IPS DF 6.9 (cell line): ENCODE measurements at places on chromosomes 7 and 10.

DNA sequence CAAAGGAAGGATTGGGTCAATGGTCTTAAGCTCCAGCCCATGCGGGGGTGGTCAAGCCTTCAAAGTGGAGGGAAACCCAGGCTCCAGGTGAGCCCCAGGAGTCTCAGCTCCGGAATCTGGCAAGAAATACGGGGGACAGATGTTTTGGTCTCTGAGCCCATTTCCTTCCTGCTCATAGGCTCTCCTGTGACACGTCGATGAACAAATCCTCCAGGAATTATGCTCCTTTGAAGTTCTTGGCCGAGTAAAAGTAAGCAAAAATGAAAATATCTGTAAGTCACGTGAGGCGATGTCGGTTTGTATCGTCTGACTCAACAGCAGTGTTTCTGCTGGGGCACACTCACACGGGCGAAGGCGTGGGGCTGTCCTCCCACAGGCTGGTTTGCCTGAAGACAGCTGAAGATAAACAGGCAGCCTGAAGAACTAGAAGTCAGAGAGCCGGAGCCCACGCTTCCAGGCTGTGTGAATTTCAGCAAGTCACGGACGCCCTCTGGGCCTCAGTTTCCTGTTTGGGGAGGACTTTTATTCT lies 52.6 kb upstream of the SMNDC1 start:
- no peak for DNase-seq

DNA sequence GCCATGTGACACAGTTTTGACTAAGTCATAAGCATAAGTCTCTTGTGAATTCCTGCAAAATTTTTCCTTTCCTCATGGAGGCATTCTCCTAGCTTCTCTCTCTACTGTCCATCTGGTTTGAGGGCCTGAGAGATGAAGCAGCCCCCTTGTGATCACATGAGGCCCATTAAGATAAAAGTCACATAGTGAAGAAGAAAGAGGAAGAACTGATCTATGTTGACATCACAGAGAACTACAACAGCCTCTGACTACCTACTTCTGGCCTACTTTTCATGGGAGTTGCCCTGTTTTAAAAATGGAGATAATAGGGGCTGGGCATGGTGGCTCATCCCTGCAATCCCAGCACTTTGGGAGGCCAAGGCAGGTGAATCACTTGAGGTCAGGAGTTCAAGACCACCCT lies 50.4 kb downstream of the TFEC start:
- no peak for DNase-seq

DNA sequence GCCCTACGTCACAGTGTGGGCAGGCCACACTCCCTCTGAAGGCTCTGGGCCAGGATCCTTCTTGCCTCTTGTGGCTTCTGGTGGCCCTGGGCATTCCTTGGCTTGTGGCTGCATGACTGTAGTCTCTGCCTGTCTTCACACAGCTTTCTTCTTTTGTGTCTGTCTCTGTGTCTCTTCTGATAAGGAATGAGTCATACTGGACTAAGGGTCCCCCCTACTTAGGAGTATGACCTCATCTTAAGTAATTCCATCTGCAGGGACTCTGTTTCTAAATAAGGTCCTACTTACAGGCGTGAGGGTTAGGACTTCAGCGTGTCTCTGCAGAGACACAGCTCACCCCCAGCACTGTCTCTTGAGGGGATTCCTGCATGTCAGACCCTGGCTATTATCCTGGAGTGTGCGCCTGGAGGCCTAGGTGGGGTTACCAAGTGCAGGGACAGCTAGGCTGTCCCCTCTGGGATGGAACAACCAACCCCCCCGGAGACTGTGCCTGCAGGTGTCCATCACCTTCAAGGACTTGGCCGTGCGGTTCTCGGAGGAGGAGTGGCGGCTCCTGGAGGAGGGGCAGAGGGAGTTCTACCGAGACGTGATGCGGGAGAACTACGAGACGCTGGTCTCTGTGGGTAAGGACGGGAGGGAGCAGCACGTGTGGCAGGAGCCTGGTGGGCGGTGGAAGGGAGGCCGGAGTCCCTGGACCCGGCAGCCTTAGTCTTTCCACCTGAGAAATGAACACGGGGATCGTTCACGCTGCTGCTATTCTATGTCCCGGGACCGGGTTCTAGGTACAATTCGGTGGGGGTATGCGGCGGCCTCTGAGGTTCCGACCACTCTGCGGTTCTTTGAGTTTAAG lies 54.1 kb downstream of the ZNF467 start:
- no peak for DNase-seq

DNA sequence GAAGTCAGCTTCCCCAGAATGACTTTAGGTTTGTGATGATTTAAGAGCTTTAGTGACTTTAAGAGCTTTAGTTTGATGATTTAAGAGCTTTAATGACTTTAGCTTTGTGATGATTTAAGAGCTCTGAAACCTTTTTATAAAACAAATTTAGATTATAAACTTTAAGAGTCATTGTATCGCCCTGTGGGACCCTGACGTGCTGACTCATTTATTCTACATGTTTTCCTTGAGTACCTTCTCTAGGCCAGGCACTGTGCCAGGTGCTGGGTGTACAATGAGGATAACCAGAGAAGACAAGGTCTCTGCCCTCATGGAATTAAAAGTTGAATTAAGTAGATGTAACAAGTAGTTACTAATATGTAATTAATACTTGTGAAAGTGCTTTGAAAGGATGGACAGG lies 45.4 kb downstream of the CNNM1 start:
- DNase-seq, result no peak

GRCh38 chr7:144477348-144477747 lies 73.9 kb upstream of the NOBOX start:
- no peak for DNase-seq
